ENCODE measurements at places on chromosomes 1 and 21.

GRCh38 chr1:47024141-47024801 lies 802 bp downstream of the CYP4X1 start:
- no peak for DNase-seq

- DNase-seq: no peak
Measured at GRCh38 chr1:71521655-71522264, 440.9 kb upstream of the ZRANB2 start.

GRCh38 chr1:228978484-228979324 lies 243.4 kb downstream of the RHOU start:
- DNase-seq: no peak

DNA sequence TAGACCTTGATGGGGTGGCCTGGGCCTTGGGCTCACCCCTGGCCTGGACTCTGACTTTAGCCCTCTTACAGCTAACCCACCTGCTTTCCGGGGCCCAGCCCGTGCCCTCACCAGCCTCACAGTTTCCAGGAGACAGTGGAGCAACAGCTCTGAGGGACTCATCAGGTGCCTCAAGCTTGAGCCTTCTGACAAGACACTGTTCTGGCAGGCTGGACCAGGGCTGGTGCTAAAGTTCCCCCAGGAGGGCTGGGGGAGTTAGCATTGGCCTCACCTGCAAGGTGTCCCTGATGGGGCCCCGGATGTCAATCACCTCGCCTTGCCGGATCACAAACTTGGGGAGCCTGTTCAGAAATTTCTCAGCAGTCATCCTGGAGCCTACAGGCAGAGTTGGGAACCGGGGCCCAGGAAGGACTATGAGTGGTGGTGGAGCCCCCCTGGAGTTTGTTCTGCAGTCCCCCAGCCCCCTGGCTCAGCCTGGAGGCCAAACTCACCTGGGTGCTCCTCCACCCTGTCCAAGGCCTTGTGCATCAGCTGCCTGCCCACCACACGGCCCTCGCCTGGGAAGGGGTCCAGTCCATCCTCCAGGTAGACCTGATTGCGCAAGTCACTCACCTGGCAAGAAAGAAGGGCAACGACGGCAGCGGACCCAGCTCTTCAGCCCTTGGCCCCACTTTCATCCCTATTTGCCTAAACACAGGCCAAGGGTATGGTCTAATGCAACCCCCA lies 4.1 kb downstream of the SH3BGRL3 start:
- DNase-seq: no peak

GRCh38 chr1:217096200-217096599 lies 373.0 kb upstream of the ESRRG start:
- DNase-seq: no peak

GRCh38 chr1:116106646-116107045 lies 4.6 kb upstream of the MAB21L3 start:
- no peak for DNase-seq

DNA sequence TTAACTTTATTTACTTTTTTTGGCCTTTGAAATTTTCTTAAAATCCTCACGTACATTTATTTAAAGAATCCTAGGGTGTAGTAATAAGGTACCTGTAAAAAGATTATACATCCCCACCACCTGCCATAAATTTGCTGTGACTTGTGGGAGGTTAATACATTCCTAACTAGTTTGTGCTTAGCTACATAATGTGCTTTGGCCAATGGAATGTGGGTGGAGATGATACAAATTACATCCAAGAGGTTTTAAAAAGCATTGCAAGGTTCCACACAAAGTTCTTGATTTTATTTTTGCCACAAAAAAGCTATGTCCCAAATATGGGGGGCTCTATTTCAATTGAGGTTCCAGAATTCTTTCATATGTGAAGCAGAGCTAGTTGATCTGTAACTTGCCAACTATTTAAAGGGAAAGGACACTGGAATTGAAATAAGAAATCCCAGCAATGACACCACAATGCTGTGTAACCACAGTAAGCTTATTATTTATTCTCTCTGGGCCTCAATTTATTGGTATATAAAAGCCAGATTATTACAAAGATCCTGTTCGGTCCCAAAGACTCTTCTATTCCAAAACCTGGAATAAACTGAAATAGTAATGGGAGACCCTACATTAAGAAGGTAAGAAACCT lies 15.7 kb downstream of the ASPM start:
- DNase-seq: no peak

DNA sequence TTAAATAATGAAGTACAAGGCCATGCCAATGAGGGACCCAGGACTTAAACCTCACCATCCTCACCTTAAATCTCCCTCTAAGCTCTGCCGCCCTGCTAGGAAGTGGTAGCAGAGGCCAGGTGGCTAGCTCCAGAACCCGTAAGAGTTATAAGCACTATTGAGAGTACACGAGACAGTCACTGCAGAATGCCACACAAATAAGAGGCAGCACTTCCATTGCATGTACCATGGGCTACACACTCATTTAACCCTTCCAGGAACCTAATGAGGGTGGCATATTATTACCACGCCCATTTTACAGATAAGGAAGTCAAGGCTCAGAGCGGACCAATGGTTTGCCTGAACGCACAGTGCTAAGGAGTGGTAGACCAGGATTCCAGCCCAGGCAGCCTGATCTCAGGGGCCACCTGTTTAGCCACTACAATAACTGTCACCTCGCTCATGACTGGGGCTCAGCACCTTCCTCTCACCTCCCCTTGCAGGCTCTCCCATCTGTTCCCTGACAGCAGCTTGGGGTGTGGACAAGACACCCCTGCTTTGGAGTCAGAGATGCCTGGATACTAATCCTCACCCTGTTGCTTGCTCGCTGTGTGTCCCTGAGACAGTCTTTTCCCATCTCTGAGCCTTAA lies 54.8 kb upstream of the ID3 start:
- no peak for DNase-seq

DNA sequence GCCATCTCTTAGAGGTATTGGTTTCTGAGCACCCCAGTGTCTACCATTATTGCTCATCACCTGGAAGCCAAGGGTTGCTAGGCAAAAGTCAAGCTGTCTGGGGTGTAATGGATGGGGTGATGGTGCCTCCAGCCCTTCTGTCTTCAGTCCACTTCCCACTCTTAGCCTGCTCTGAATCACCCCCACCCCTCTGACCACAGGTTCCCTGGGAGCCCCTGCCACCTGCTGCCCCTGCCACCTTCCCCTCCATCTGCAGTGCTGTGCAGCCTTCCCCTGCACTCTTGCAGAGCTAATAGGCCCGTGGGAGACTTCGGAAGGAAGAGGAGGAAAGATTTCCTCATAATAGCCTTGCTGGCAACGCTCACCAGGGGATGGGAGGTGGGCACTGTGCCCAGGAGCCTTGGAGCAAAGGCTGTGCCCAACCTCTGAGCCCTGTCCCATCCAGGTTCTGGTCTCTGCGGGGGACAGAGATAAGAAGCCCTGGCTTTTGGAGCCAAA lies 35.5 kb downstream of the CAPN2 start:
- DNase-seq: no peak

GRCh38 chr1:233500106-233500505 lies 113.8 kb upstream of the KCNK1 start:
- DNase-seq: no peak

- DNase-seq: no peak
Measured at GRCh38 chr1:178142806-178143205, 48.9 kb downstream of the RASAL2 start.

DNA sequence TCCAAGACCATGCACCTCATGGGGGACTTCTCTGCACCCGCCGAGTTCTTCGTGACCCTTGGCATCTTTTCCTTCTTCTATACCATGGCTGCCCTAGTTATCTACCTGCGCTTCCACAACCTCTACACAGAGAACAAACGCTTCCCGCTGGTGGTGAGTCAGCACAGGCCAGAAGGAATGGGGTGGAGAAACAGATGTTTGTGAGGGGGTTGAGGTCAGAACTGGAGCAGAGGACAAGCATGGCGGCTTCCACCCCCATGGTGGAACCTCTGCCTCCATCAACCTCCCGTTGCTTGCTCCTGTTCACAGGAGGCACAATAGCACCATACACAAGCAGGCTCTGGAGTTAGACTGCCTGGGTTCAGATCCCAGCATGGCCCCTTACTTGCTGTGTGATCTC lies 6.9 kb upstream of the ATXN7L2 start:
- no peak for DNase-seq

GRCh38 chr1:10507111-10507879 lies 32.5 kb downstream of the PEX14 start:
- DNase-seq: peak; percentile 23

Data from stimulated activated CD4-positive, alpha-beta T cell treated with anti-CD3 and anti-CD28 coated beads, Interleukin-15, amount 100 ng/mL, for 1 hour (primary cell).